Activated T-cell treated with anti-CD3 and anti-CD28 coated beads for 24 hours (primary cell): ENCODE measurements at places on chromosomes 3 and 15.

- no peak for DNase-seq
Observed at GRCh38 chr3:176579711-176580185, 617.5 kb downstream of the TBL1XR1 start.

GRCh38 chr15:34642247-34642646 is 58.8 kb upstream of the GOLGA8B start:
- no peak for DNase-seq

DNA sequence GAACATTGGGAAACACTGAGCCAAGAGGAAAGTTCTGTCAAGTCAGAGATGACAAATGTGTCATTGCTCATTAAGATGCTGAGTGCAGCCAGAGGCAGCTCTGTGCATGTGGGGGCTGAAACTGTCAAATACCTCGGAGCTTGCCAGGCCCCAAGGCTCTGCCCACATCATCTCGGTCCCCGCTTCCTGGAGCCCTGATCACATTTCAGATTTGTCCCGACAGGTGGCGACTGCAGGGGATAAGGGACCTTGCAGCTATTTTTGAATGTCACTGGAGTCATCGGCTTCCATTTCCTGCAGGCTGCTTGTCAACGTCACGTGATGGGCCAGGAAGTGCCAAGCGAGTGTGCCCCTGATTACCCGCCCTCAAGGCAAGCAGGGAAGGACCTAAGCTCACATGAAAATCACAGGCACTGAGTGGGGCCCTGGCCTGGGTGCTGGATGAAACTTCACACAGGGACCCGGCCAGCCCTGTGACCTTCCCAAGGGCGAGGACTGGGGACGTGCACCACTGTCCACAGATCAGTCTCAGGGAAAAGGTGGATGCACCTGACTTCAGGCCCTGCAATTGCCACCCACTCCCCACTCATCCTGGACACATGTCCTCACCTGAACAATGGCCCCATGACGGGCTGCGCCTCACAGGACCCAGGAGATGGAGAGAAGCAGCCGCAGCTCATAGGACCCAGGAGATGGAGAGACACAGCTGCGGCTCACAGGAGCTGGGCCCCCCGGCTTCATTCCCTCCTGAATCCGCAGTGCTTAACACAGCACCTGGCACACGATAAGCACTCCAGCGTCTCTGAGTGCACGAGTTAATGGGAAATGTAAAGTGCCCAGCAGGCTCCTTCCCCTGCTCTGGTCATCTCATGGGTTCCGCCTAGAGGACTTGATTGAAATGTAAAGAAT is 73.4 kb downstream of the NUP210 start:
- peak; percentile 68 for DNase-seq

DNA sequence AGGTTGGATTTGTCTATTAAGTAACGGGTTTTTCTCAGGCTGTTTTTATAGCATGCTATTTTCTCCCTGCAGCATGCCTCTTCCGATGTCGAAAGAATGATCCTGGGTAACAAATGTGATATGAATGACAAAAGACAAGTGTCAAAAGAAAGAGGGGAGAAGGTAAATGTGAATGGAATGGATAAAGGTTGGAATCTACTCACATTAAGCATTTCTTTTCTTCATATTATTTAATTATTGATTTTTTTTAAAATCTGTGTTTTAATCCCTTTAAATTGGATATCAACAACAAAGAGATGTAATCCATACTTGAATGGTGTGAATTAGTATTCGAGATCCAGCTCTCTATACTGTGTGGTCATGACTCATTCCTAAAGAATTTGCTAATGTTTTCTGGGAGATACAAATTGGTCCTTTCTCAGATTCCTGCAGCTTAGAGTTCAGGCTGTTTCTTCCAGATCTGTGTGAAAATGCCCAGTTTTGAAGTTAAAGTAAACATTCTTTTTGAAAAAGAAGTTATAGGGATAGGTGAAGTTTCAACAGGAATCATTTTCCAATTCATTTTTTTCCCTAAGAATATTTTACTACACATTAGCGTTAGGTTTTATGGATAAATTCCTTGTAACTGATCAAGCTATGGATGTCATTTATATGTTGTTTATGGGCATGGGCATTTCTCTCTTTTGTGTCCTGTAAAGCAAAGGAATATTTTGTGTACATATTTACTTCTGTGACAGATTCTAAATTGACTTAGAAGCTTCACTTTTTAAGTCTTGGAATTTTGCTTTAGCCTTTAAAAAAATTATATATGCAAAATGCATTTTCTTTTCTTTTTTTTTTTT is 20.8 kb upstream of the APH1B start:
- no peak for DNase-seq

DNA sequence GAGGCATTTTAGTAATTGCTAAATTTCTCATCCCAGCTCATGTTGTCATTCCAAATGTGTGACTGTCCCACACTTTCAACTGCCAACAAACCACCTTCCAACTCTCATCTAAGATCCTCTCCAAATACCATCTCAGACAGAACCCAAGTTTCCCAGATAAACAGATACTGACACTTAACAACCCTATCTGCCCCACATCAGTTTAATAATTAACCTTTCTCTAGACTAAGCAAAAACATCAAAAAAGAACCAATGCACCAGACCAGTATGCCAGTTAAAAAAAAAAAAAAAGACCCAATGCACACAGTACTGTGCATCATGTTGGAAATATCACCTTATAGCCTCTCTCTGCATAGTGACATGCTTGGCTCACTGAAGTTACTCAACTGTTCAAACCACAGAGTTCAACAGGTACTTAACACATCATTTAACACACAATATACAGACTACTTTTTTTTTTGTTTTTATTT is 5.5 kb downstream of the SFMBT1 start:
- DNase-seq: no peak

GRCh38 chr3:11727207-11727606 is 83.5 kb upstream of the VGLL4 start:
- no peak for DNase-seq

- DNase-seq: no peak
Observed at GRCh38 chr3:74546426-74546825, 68.0 kb downstream of the CNTN3 start.

DNA sequence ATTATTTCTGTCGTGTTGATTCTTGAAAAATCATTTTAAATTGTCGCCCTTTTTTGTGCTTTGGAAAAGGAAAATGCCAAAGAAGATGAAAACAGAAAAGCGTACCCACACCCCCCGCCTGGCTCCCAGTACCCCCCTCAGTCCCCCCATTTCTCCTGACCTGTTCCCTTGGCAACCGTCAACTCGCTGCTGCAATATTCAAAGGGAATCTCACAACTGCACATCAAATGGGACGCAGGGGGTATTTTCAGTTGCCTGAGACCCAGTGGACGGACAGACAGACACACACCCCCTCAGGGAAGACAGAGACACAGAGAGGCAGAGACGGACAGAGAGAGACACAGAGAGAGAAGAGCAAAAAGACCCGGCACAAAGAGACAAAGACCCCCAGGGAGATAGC is 83.5 kb upstream of the PRR20G start:
- no peak for DNase-seq

GRCh38 chr15:89654847-89655805 is at the start of gene KIF7:
Gene KIF7, minus strand, starts transcription at chr15:89655467. Its CDS starts 2,537 bp downstream, at chr15:89652930.
- peak; percentile 11 for DNase-seq

DNA sequence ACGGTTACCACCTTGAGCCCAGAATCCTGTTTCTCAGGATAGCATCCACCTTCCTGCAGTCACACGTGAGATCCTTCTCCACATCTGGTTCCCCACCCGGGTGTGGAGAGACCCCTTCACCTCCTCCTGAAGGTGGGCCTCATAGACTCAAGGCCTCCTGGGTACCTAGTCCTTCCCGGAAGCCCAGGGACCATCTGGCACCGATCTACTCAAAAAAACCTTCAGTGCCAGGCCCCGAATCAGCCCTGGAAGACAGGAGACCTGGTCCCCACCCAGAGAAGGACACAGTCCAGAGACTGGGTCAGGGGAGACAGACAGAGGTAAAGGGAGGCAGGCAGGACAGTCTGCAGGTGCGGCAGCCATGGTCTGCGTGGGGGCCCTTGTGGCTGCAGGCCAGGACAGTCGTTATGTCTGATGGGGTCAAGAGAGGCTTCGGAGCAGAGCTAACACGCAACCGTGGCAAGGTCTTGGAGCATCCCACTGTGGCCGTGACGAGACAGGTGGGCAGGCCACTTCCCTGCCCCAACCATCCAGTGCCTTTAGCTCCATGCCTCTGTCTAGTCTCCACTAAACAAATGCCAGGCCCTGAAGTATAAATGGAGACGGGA is 112.2 kb upstream of the ABHD17C start:
- no peak for DNase-seq

DNA sequence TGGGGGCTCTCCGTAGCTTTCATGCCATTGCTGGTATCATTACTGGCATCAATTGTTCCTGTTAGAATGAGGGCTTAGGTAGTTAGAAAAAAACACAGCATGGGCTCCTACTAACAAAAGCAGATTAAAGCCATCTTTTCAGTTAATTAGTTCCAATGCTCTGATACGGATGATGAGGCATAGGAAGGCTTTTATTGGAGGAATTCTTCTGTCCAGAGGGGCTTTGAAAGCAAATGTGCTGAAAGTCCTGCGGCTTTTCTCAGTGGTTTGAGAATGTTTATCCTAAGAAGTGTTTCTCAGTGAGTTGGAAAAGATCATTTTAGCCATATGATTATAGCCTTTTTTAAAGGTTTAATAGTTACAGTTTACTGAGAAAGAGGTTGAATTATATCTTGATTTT is 198.5 kb downstream of the THSD4 start:
- DNase-seq: no peak

DNA sequence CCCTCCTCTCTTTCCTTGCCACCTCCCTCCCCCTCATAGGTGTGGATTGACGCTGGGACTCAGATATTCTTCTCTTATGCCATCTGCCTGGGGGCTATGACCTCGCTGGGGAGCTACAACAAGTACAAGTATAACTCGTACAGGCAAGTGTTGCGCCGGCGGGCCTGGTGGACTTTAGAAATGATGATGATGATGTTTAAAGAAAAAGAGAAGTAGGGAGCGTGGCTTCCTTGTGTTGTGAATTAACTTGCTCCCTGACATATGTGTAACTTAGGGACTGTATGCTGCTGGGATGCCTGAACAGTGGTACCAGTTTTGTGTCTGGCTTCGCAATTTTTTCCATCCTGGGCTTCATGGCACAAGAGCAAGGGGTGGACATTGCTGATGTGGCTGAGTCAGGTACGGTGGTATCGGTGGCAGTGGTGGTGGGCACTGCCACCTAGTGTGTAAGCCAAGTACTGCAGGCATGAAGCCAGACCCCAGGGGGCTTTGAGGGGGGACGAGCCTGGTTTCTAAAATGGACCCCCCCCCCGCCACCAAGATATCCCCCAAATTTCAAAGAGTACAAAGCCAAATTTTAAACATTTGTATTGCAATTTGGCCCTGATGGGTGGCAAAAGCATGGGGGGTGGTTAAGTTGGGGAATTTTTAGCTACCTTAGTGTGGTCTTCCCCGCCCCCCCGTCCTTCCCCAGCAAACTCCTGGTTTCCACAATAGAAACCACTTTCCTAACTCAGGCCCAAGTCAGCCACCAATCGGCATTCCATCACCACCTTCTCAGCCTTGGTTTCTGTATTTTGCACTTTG is 65.6 kb downstream of the SLC6A6 start:
- peak; percentile 23 for DNase-seq

DNA sequence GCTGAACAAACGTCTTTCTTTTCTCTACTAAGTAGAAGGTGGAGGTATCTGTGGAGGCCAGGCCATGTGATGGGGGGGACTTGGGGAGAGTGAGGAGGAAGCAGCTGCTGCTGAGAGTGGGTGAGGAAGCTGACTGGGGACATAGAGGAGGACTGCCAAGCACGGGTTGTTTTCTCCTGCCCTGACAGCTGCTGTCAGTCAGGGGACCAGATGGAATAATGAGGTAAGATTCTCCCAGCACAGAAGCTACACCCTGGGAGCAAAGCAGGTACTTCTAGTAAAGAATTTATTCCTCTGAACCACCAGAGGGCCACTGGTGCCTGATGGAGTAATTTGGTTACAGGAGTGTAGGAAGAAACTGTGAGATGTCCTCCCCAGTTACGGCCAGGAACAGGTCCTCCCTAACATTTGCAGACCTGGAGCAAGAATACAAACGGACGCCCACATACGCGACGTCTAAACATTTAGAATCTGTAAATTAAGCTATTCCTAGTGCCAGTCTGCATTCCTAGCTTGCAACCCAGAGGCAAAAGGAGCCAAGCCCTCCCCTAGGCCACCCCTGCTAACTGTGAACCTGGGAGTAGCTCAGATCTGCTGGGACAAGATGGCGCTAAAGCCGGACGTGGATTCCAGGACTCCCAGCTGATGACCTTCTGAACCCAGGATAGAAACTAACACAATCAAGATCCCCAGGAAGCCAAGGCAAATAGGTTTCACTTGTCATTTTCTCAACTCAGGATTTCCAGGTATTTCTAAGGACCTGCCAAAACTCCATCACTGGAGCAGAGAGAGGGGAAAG is 14.8 kb downstream of the CRYGS start:
- no peak for DNase-seq

- no peak for DNase-seq
Observed at GRCh38 chr3:40771112-40771511, 246.4 kb downstream of the ZNF621 start.

GRCh38 chr15:27828746-27829145 is 270.4 kb downstream of the OCA2 start:
- no peak for DNase-seq

GRCh38 chr3:159978353-159978752 is 10.3 kb upstream of the IL12A start:
- DNase-seq: no peak

DNA sequence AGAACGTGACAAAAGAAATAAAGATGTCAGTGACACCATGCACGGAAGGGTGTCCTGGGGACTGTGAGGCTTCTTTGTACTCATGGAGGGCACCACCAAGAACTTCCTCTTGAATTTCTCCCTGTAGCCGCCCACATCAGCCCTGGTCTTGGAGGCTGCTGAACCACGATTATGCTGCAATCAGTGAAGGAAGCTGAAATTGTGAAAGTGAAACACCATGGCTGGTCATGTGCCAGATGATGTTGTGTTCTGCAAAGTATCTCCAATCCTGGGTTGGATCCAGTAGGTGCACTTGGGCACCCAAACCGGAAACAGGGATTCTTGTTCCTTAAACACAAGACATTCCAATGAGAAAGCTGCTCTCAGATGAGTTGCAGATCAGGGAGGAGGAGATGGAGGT is 104.4 kb upstream of the GOLGA6L6 start:
- DNase-seq: no peak

GRCh38 chr15:56960116-56960515 is 41.7 kb downstream of the TCF12 start:
- DNase-seq: no peak

GRCh38 chr3:37899101-37899707 is 37.5 kb downstream of the CTDSPL start:
- DNase-seq: no peak

- DNase-seq: no peak
Observed at GRCh38 chr15:99473981-99474906, 91.5 kb upstream of the MEF2A start.

DNA sequence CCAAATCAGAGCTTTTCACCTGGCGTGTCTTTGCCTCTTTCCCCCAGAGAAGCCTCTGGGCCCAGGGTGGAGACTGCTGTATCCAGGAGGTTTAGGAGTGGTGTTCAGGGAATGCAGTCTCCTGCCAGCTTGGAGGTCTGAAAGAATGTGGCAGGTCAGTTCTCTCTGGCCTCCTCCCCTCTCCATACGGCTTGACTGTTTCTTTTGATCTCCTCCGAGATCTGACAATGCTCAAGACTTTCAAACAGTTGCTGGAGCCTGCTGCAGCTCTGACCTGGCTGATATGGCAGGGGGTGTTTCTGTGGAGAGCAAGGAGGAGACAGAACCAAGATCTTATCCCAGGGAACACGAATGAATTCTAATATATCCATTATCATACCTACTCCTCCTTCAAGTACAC is 24.7 kb upstream of the TM4SF4 start:
- no peak for DNase-seq
